NCI-H187 (cell line): ENCODE measurements at places on chromosomes 6 and 20.

DNA sequence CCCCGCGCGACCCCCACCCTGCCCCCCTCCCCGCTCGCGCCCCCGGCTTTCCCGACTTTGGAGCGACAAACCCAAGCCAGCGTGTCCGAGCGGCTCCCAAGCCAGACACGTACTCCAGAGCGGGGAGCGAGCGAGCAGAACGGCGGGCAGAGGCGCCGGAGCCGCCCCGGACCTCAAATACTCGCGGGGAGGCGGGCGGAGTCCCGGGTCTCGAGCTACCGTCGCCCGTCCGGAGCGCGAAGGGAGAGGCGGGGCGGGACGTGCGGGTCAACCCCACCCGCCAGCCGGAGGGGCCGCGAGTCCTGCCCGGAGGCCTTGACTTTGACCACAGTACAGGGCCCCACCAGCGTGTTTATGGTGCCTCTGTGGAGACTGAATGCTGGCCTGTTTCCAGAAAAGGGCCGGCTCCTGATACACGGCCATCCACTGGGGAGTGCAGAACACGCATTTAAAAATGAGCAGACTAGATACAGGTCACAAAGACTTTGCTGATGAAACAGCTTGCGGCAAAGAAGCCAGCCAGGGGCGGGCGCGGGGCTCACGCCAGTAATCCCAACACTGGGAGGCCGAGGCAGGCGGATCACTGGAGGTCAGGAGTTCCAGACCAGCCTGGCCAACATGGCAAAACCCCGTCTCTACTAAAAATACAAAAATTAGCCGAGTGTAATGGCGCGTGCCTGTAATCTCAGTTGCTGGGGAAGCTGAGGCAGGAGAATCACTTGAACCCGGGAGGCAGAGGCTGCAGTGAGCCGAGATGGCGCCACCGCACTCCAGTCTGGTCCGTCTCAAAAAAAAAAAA, at the start of gene SERPINB6:
TSS of gene SERPINB6 (minus strand) at position 148 of the 799 bp plus-strand sequence. CDS start 12,235 bp downstream, outside the sequence.
- DNase-seq = no peak

GRCh38 chr20:32637738-32638137, 36.0 kb downstream of the C20orf203 start:
- DNase-seq = no peak

GRCh38 chr20:61718361-61719005, 347.2 kb downstream of the TAF4 start:
- DNase-seq = no peak

DNA sequence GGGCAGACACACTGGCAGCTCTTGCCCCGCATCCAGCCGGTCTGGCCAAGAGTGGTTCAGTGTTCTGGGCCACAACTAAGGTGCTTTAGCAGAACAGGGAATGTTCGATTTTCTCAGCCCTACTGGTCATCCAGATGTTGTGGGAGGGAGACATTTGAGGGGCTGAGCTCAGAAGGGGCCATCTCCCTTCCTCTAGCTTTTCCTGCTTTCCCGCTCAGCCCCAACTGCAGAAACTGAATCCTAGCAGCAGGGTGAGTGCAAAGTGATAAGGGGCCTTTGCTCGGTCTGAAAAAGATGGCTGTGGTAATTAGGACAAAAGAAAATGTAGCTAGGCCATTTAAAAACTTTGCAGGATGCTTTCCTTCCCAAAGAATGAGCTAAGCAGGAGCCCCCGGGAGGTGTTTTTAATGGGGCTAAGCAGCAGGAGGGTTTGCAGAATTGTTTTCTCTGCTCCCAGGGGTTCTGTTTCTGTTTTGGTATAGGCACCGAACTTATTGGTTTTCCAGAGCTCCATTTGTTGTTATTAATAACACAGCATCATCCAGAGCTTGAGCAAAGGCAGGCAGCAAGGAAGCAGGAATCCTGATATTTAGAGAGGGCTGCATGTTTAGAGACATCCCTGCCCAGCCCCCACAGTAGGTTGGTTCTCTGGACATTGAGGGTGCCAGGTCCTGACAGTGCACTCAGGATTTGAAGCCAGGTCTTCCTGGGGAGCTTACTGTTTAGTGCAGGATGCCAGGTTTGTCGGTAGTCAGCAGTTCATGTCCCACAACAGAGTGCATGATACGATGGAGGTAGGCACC, 210.9 kb downstream of the SLC24A3 start:
- no peak for DNase-seq

DNA sequence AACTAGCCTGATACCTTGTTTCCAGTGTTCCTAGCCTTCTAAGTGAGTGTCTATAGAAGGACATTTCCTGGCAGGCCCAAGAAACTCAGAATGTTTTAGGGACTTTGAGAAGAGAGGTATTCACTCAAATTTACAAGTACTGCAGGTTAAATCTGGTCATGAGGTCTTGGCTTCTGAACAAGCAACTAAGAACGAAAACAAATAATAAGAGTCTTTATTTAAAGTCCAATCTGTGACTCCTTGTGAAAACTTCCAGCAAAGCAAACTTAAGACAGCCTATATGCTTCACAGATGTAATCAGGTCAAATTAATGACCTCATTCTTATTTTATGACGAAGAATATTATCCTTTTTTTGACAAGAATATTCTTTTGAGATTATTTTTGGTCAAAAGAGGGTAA, 79.4 kb upstream of the PRSS16 start:
- DNase-seq = no peak

DNA sequence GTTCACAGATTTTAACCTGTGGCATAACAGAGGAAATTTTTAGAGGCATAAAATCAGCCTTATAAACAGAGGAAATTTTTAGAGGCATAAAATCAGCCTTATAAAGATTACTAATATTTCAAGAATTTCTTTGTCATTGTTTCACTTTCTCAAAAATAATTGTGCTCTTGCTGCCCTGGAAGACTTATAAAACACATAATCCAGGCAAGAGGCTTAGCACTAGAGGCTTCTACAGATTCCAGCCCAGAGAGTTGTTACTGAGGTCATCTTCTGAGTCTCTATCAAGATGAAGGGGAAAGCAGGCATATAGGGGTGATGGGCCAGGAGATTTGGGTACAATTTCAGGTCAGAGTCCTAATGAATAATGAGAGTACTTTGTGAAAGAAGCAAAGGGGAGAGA, 85.7 kb downstream of the RFPL4B start:
- no peak for DNase-seq

DNA sequence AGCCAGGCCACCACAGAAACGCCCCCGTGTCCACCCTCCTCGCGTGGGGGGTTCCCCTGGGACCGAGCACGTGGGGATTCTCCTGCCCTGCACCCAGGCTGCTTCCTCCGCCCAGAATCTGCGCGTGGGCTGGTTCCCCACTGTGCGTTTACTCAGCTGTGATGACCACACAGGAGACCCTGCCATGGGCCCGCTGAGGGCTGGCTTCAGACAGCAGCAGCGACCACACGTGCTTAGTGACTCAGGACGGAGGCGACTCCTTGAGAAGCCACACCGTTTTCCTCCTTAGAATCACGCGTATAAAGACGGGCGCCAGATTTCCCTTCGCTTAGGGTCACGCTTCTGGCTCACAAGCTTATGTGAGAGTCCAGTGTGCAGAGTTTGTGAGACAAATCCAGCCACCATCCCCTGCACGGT, 63.9 kb upstream of the PDE10A start:
- DNase-seq = no peak

DNA sequence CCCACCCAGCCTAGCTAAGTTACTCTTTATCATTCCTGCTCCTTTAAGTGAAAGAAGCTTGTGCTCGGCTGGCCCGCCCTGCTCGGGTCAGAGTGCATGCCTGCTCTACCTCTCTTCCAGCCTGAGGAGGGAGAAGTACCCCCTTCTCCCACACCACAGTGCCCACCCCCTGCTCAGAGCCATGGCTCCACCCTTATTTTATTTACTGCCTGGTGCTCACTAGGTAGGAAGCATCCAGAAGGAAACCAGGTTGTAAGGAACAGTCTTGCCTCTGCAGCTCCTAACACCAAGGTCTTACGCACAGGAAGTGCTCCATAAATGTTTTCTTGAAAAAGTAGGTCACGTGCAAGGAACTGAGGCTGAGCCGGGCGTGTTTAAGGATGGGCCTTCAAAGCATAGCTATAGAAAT, 105.7 kb upstream of the SNX9 start:
- no peak for DNase-seq

DNA sequence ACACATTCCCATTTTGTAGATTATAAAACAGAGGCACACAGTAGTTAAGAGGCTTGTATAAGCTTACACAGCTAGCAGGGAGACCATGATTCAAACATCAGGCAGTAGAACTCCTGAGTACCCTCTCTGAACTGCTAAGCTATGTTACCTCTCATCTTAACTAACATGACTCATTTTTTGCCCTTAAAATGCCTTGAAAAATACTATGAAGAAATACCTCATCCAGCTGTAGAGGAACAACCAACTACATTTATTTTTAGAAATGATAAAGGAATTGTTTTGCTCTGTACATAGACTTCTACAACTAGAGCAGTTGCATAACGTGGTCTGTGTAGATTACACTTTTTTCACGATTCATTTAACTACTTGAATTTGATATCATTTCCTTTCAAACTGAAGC, 102.1 kb downstream of the FLRT3 start:
- no peak for DNase-seq
